Epithelial cell of prostate (primary cell): ENCODE measurements at places on chromosomes 4 and X.
A peak's percentile ranks its signal among the peaks of the same experiment; 100 is the strongest.

GRCh38 chr4:25888781-25889180 is 25.2 kb upstream of the SMIM20 start:
- DNase-seq: no peak

DNA sequence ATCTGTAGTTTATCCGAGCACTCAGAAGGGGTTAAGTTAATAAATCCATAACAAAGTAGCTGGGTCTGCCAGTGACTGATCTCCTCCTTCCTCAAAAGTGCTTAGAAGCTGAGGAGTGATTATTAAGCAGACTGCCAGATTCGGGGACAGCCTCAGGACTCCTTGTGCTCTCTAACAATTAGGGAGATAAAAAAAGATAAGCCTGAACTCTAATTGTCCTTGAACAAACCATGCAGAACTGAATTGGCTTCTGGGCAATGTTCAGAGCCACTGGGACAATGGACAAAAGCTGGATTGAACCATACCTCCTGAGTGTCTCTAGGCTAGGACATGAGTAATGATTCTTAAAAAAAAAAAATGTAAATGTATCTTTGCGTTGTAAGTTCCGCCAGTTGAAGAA is 22.7 kb upstream of the GRPR start:
- no peak for DNase-seq

GRCh38 chr4:76211769-76212708 is 1.6 kb downstream of the SCARB2 start:
- no peak for DNase-seq

DNA sequence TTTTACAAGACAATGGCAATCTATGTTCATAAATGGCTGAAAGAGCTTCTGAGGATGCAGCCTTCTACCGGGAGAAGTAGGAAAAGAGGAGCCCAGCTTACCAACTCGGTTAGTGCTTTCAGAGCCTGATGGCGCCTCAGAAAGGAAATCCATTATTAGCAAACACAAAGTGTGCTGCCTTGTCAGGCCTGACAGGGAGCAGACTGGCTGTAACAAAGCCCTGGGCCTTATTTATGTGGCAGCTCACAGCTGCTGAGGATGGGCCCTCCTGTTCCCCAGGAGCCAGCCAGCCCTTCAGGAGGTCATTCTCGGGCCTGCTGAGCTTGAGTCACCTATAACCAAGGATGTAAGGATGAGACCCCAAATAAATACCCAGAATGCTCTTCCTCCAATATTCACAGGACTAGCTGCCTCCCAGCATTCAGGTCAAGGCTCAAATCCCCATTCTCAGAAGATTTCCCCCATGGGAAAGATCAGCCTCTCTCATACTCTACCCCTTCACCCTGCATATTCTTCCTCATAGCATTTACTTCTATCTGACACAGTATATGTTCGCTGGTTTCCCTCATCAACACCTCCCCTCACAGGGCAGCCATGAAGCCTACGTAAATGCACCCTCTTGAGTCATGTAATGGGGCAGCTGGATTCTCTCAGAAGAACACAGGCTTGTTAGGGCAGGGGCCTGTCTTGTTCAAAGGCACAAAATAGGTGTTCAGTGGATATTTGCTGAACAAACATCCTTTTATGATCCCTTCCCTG is 227.0 kb upstream of the RASGEF1B start:
- DNase-seq: no peak

DNA sequence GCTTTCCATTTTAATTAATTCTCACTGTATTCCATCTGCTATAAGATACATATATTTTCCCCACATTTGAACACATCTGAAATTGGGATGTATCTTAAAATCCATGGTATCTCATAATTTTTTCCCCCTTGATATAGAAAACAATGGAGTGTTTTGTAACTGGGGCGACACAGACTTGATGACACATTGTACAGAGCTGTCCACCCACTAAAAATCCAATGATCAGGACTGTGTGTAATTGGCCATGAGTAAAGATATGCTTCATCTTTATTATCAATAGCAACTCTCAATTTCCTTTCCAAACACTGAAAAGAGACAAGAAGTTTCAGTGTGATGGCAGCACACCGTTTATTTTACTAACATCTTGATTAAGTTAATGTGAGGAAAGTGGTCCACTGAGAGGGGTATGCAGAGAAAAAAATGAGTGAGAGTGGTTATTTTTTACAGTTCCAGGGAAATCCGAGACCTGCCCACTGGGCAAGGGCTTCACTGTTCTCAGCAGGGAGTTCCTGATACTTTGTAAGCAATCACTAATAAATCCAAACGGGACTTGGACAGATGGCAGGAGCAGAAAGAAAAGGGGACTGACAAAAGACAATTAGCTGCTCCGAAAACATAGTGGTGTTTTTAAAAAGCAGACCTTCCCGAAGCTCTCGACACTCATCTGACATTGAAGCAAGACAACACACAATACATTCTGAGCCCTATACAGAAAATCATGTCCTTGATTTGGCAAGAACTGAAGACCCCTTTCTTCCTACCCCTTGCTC is 149.4 kb downstream of the TSPAN5 start:
- no peak for DNase-seq

GRCh38 chr4:82744284-82744968 is 54.2 kb downstream of the SCD5 start:
- peak; percentile 99 for DNase-seq

DNA sequence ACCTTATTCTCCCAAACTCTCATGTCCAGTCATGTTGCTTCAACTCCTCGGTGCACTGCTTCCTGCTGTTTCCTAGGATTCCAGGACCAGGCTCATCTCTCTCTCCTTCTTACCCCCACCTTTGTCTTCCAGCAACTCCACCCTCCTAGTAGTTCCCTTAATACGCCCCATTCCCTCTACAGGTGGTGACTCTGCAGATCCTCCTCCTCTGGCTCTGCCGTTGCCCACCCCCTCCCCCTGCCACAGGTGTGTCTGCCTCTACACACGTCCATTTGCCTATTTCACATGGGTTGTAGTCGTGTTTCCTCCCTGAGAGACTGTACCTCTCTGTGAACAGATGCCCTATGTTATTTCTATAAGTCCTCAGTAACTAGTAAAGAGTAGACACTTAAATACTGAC is 32.4 kb downstream of the CDS1 start:
- no peak for DNase-seq

GRCh38 chr4:31341601-31342359 is 621.6 kb downstream of the PCDH7 start:
- no peak for DNase-seq

GRCh38 chr4:70583952-70584834 is 7.9 kb upstream of the AMBN start:
- DNase-seq: peak; percentile 87

DNA sequence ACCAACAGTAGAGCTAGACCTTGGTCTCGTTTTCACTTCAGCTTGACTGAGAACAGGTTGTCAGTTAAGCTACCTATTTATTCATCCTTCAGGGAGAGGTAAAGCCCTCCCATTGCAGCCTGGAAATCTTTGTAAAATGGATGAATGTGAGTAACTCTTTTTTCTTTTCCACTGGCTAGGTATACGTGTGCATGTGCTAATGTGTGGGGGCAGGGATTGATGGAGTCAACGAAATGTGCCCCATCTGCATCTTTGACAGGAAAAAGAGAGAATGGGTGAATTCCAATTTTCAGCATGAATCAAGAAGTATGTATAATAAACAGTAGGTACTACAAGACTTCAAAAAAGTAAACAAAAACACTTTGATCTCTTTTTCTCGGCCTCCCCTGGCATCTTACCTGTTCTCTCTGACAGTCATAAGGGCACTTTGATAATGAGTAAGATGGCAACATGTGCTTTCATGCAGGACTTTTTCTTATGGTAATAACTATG is at the start of gene IL21:
IL21 (minus strand) TSS at position 51 of the 492 bp plus-strand sequence. CDS start 55 bp downstream, outside the sequence.
- DNase-seq: no peak

GRCh38 chr4:150578745-150579501 is 3.0 kb upstream of the MAB21L2 start:
- no peak for DNase-seq

DNA sequence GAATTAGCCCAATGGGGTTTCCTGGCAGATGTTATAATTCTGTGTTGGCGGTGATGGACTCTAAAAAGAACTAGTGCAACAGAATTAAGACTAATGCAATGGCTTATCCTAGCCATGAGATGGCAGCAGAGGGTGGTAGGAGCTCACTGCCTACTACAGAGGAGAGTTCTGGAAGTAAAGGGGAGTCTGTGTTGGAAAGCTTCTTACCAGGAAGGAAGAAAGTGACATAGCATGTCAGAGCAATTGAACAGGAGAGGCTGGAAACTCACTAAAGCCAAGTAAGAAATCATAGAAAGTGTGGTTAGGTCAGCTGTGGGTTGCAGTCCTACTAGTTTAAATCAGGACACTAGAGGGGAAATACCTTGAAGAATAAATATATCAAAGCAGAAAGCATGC is 6.3 kb upstream of the TRPC5OS start:
- peak; percentile 5 for DNase-seq

GRCh38 chr4:77146186-77147078 is 10.6 kb upstream of the CCNG2 start:
- DNase-seq: no peak

DNA sequence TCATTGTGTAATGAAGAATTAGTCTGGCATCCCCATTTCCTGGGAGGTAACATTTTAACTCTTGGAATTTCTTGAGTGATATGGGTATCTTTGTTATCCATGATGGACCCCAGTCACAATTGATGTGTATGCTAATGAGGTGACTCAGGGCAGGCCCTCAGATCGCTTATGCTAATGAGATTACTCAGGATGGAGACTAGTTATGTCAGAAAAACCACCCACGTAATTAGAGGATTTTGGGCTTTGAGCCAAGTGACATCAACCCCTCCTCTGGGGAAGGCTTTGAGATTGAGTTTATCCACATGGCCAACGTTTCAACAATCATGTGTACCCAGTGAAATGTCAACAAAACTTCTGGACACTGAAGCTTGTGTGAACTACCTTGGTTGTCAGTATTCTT is 772.7 kb downstream of the STPG2 start:
- no peak for DNase-seq
